Calu3 (cell line): ENCODE measurements at places on chromosomes 5 and 9.

DNA sequence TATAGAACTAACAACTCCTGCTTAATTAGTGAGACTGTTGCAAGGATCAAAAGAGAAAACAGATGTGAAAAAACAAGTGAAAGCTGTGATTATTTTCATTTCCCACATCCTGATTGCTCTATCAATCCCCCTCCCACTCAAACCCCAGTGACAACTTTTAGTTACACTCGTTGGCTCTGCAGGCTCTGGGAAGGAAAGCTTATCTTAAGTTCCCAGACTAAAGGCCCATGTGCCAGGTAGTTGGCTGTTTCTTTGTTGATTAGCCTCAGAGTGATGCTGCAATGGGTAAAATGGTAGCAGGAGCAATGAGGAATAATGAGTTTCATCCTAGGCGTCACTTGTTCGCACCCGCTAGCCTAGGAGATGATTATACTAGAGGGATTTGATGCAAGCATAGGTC, 133.3 kb upstream of the IFNE start:
- no peak for DNase-seq

DNA sequence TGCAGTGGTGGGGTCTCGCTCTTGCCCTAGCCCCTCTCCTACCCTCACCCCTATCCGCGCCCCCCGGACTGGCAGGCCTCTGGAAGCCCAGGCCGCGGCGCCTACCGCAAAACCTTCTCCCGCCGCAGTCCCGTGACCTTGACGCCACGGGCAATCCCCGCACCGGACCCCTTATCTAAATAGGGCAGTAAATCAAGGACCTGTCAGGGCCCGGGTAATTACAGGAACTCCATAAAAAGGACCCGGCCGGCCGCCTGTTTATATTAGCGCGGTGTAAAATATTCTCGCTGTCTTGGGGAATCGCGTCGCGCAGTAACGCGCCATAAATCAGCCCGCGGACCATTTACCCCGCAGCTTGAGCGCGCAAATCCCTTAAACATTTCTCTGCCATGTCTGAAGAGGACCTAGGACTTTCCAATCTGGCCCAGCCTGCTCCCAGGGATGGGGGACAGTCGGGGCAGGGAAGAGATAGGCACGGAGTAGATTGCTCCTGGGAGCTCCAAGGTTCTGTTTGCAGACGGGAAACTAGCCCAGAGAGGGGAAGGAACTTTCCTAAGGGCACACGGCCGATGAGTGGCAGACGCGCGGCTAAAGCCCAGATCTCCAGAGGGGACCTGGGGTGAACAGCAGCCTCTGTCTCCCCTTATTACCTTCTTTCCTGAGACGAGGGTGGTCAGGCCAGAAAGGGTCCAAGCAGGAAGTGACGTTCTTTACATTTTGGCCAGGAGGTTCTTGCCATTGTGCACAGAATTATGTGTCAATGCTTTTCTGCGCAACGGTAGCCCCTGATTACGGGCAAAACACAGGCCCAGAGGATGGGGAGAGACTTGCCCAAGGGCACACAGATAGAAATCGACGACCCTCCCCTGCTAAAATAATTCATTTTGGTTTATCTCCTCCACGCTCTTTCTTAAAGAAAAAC, 4.8 kb upstream of the HAND1 start:
- no peak for DNase-seq

- peak; percentile 78 for DNase-seq
Observed at GRCh38 chr5:65624571-65625555, at the start of the genes SHLD3 and TRAPPC13. TSS of gene SHLD3 (plus strand) at chr5:65625027. CDS start at chr5:65629588, 4,561 bp downstream. TSS of gene TRAPPC13 (plus strand) at chr5:65625027. CDS start at chr5:65625061, 34 bp downstream.

- no peak for DNase-seq
Observed at GRCh38 chr9:107562798-107563197, 73.2 kb upstream of the KLF4 start.
